ENCODE measurements at places on chromosomes 6 and 20.

DNA sequence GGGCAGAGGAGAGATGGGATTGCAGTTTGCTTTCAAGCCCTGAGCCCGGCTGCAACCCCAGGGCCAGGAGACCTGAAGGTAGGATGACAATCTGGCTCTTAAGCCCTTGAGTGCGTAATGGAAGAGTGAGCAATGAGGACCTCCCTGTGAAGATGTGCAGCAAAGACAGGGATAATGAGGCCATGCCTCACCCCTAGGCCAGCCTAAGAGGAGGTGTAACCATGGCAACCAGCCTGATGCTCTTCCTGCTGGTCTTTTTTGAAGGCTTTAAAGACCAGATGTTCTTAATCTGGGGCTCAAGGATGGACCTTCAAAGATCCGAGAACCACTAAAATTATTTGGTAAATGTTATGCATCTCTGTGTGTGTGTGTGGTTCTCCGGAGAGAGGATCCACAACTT is 8.2 kb downstream of the ARHGAP40 start:
- DNase-seq: no peak
- no peaks in the 10 kb centered on the region for H3K36me3 ChIP-seq
- H3K27ac ChIP-seq: no peak overlapping the region
- H3K4me3 ChIP-seq: no peak overlapping the region
- no peaks in the 10 kb centered on the region for H3K27me3 ChIP-seq

DNA sequence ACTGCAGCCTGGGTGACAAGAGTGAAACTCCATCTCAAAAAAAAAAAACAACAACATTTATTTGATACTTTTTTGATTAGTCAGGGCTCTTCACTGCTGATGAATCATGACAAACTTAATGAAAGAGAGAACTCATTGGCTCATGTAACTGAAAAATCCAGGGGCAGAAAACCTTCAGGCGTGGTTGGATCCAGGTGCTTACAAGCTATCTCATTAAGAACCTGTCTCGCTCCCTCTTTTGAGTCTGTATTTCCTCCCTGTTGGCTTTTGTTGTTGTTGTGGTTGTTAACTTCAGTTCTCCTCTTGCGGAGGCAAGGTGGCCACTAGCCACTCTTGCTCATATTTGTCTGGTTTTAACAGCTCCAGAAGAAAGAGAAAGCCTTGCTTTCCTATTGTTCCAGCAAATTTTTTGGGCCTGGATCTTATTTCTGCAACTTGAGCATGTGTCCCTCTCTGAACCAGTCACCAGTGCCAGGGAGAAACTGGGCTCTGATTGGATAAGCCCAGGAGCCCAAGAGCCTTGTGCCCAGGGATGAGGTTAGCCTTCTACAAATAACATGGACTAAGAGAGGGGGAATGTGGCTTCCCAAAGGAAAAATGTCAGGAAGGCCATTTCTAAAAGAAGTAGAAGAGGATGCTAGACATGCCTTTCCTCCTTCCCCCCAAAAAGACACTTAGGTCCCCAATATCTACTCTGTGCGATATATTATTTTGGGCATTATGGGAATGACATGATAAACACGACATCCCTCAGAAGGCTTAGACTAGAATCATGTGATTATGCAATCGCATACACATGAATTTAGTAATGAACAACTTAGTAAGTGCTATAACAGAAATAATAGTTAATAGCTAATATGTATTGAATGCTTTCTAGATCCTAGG is 64.5 kb downstream of the PHACTR2 start:
- DNase-seq: no peak
- peak overlapping the region; percentile 79 for H3K27ac ChIP-seq
- peak overlapping the region; percentile 56 for H3K4me3 ChIP-seq
- peaks cover 67% of the 10 kb centered on the region for H3K4me1 ChIP-seq
- H3K27me3 ChIP-seq: no peaks in the 10 kb centered on the region

DNA sequence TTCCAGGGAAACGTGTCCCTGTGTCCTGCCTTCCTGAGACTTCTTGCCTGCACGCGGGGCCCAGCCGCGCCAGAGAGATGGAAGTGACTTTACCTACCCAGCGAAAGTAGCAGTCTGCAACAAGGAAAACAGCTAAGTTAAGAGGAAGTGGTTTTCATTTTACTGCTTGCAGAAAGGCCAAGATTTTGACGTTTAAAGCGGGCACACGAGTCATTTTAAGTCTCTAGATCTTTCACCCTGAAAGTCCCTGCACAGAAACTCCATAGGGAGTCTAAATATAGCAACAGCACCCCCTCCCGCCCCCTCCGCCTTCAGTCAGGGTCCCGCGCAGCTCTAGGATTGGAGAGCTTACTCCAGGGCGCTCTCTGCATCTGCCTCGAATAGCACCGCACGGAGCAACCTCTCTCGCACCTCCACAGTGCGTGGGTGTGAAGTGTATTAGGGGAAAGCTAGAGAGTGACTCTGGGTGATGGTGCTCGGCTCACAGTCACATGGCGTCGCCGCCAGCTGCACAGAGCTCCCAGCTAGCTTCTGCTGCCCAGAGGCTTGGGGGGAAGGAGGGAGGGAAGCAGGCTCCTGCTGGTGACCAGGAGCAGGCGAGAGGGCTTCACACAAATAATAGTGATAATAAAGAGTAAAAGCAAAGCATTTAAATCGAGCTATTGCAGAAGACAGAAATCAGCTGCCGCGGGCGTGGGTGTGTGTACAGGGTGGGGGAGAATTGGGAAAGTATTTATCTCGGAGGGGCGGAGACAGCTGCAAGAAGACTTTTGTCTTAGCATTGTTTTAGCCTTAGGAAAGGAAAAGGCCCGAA is 1.8 kb upstream of the KCNQ5 start:
- H3K27ac ChIP-seq: peak overlapping the region; percentile 79
- DNase-seq: no peak
- peaks cover 24% of the 10 kb centered on the region for H3K4me1 ChIP-seq
- H3K4me3 ChIP-seq: peak overlapping the region; percentile 87

DNA sequence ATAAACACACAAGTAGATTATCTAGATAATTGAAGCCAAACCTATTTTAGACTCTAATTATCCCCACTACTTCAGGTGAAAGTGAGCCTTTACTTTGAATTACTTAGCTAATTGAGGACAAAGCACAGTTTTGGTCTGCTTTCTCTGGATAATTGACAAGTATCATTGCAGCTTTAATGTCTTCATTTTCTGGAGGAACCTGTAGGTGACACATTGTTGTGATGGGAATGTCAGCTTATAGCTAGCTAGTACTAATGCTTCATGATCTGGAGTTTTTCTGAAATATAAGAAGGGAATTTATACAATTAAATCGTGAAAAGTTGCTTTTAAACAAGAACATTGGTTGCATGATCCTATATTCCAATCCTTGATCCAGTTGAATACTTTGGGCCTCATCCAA is 319.3 kb upstream of the CITED2 start:
- H3K4me1 ChIP-seq: peaks cover 4% of the 10 kb centered on the region
- H3K27ac ChIP-seq: no peak overlapping the region
- H3K36me3 ChIP-seq: no peaks in the 10 kb centered on the region
- H3K27me3 ChIP-seq: no peaks in the 10 kb centered on the region
- no peak overlapping the region for H3K4me3 ChIP-seq
- no peak for DNase-seq

DNA sequence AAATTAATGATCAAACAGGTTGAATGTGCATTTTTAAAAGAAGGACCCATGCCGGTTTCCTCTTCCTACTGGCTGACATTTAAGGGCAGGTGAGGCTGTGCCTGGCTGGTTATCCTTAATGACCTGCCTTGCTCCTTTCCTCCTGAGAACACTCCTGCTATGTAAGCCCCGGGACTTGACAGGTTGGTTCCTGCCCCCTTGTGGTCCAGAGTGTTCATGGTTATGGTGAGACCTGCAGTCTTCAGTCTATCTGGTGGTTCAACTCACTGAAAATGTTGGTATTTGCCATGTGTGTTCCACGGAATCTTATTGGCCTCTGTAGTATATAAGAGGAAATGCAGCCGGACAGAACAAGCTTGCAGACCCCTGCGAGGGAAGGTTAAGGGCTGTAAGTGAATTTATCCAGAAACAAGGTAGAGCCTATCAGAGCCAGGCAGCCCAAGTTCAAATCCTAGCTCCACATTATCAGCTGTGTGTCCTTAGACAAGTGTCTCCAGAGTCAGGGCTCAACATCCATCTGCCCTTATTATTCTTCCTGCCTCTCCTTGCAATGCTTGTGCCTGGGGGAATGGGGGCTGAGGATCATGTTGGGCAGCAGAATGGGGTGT is 5.2 kb upstream of the BPIFA3 start:
- no peak for DNase-seq
- no peaks in the 10 kb centered on the region for H3K4me1 ChIP-seq
- H3K27me3 ChIP-seq: no peaks in the 10 kb centered on the region
- no peak overlapping the region for H3K27ac ChIP-seq
- H3K4me3 ChIP-seq: no peak overlapping the region
- H3K36me3 ChIP-seq: no peaks in the 10 kb centered on the region

DNA sequence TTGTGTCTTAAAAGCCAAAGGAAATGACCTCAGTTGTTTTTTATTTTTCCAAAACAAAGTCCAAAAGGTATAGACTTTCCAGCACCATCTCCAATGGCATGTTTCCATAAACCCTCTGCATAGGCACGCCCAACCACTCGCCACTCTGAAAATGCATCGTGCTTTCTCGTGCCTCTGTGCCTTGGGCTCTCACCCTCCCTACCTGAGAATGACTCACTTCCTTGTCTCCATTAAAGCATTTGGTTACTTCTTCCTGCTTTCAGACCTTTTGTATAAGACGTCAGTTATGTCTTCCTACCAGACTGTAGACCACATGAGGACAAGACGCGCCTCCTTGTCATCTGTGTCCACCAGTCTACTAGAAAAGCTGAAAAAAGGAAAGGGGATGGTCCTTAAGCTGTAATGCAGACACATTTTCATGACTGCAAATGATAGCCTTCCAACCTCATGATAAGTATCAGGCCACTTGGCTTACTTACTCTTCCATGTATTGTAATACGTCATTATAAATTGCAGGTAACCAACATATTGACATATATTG is 61.2 kb upstream of the CDYL start:
- H3K4me3 ChIP-seq: no peak overlapping the region
- no peaks in the 10 kb centered on the region for H3K36me3 ChIP-seq
- no peaks in the 10 kb centered on the region for H3K27me3 ChIP-seq
- no peaks in the 10 kb centered on the region for H3K4me1 ChIP-seq
- no peak for DNase-seq

- H3K36me3 ChIP-seq: no peaks in the 10 kb centered on the region
- peaks cover 16% of the 10 kb centered on the region for H3K4me1 ChIP-seq
- no peak overlapping the region for H3K4me3 ChIP-seq
These were observed 44.5 kb upstream of the LAMA4 start for GRCh38 chr6:112298816-112299281.

DNA sequence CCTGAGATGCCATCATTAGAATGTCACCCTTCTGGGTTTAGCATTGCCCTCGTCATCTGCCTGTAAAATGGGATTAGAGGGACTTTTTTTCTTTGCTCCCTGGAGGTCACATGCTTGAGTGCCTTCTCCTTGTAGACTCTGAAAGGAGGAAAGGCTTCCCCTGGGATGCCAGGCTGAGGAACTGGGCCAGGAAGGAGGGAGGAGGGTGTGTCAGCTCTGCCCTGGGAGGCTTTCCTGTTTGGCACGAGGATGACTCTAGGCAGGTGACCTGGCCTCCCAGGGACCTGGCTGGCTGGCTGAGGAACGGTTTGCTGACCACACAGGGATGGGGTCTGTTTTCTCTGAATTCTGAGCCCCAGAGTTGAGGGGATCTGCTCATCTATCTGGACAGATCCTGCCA is 137.9 kb upstream of the RNF24 start:
- peaks cover 8% of the 10 kb centered on the region for H3K4me1 ChIP-seq
- no peaks in the 10 kb centered on the region for H3K27me3 ChIP-seq
- no peak overlapping the region for H3K4me3 ChIP-seq
- no peak overlapping the region for H3K27ac ChIP-seq
- no peak for DNase-seq

- no peaks in the 10 kb centered on the region for H3K4me1 ChIP-seq
- H3K27ac ChIP-seq: no peak overlapping the region
- no peak for DNase-seq
- H3K36me3 ChIP-seq: no peaks in the 10 kb centered on the region
- H3K4me3 ChIP-seq: no peak overlapping the region
- no peaks in the 10 kb centered on the region for H3K27me3 ChIP-seq
These were observed 14.8 kb downstream of the ARMC12 start for GRCh38 chr6:35751594-35751993.

- H3K27me3 ChIP-seq: no peaks in the 10 kb centered on the region
- H3K4me3 ChIP-seq: no peak overlapping the region
- no peak for DNase-seq
- H3K4me1 ChIP-seq: no peaks in the 10 kb centered on the region
- H3K36me3 ChIP-seq: no peaks in the 10 kb centered on the region
These were observed 542.4 kb upstream of the BTBD3 start for GRCh38 chr20:11375335-11375734.

GRCh38 chr6:109263873-109264700 is 118.2 kb downstream of the CD164 start:
- H3K27me3 ChIP-seq: no peaks in the 10 kb centered on the region
- H3K27ac ChIP-seq: no peak overlapping the region
- H3K4me1 ChIP-seq: peaks cover 8% of the 10 kb centered on the region
- DNase-seq: no peak
- H3K4me3 ChIP-seq: no peak overlapping the region

- H3K36me3 ChIP-seq: no peaks in the 10 kb centered on the region
- no peak overlapping the region for H3K27ac ChIP-seq
- H3K27me3 ChIP-seq: no peaks in the 10 kb centered on the region
These were observed 212.3 kb upstream of the MYLIP start for GRCh38 chr6:15916581-15916980.

DNA sequence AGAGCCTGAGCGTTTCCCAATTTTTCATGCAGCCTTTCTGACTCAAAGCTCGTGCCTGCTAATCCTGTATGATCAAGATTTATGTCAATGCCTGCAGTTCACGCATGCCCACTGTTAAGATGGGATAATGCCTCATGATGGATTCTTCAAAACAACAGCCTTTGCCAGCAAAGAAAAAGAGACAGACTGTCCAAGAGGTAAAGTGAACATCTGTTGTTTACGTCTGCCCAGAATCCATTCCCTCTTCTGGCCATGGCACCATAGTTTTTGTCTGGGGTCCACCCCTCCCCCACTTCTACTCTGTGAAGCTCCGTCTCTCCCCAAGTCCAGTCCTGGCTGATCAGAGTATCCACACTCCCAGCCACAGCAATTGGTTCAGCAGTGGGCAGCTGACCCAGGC is 91.9 kb upstream of the EYA2 start:
- H3K4me1 ChIP-seq: no peaks in the 10 kb centered on the region
- no peak overlapping the region for H3K27ac ChIP-seq
- DNase-seq: no peak
- H3K27me3 ChIP-seq: no peaks in the 10 kb centered on the region
- no peaks in the 10 kb centered on the region for H3K36me3 ChIP-seq

DNA sequence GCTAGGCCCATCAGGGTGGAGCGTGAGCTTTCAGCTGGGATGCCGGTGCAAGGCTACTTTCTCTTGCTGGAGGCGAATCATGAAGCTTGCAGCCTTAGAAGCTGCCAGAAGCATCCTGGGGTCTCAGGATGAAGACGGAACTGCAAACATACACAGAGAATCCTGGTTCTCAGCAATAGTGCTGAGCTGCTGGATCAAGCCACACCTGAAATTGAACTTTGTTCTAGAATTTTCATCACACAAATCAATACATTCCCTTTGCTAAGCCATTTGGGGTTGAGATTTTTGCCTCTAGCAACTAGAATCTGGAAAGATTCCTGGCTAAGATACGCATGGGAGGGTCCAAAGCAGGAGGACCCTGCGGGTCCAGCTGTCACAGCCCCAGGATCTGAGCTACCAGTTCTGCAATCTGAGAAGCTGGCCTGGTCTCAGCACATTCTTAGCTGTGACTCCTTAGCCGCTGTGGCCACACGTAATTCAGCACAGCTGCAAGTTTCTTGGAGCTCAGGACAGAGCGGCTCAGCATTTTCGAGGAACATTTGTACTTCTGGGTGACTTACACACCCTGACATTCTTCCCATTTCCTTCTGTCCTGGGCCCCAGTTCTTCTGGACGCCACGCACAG is 6.6 kb upstream of the ARFGAP1 start:
- DNase-seq: no peak
- no peak overlapping the region for H3K4me3 ChIP-seq
- H3K36me3 ChIP-seq: no peaks in the 10 kb centered on the region
- no peak overlapping the region for H3K27ac ChIP-seq
- H3K4me1 ChIP-seq: no peaks in the 10 kb centered on the region
